ENCODE measurements at places on chromosomes 3 and 15.

GRCh38 chr3:192068464-192069254 is 607.7 kb downstream of the PYDC2 start:
- DNase-seq, result no peak

DNA sequence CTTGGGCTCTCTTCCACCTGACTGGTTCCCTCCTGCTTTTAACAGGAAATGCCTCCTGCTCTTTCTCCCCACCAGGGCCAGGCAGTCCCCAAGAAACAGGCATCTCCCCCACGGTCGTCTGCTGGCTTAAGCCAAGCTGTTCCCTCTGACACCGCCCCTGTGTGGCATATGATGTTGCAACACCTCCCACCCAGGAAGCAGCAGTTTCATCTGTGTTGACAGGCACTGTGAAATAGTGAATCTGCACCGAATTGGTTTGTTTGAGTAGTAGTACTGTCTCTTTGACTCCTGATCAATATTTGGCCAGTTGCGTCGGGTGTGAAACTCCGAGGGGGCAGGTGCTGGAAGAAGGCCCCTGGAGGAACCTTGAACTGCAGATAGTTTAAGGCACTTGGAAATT is 188.8 kb downstream of the FEZF2 start:
- DNase-seq, result peak; percentile 14

GRCh38 chr15:35247150-35247549 is 162.1 kb upstream of the NANOGP8 start:
- DNase-seq, result no peak

GRCh38 chr3:117919621-117920020 is 1115.0 kb downstream of the IGSF11 start:
- no peak for DNase-seq

- no peak for DNase-seq
Measured at GRCh38 chr3:4865714-4866113, 113.5 kb upstream of the BHLHE40 start.

DNA sequence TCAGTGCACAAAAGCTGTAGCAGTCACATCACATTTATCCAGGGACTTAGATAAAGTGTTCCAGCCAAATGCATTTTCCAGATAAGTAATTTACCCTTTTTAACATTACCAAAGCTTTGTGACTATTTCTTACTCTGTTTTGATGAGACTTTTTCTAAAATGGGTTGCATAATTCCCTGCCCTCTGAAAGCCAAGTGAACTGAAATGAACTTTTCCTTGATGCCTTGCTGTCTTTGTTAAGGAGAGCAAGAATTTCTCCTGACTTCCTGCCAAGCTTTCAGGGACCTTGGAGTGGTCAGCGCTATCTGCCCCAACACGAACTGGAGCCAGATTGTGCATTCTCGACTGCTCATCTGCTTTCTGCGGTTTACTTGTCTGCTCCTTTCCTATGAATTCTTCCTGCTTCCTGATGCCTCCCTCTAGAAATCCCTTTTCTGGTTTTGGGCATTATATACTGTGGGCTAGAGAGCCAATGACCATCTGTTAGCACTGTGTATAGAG is 34.8 kb downstream of the EIF4E3 start:
- DNase-seq, result no peak

GRCh38 chr15:66682246-66682645 is 19.8 kb upstream of the SMAD6 start:
- no peak for DNase-seq

DNA sequence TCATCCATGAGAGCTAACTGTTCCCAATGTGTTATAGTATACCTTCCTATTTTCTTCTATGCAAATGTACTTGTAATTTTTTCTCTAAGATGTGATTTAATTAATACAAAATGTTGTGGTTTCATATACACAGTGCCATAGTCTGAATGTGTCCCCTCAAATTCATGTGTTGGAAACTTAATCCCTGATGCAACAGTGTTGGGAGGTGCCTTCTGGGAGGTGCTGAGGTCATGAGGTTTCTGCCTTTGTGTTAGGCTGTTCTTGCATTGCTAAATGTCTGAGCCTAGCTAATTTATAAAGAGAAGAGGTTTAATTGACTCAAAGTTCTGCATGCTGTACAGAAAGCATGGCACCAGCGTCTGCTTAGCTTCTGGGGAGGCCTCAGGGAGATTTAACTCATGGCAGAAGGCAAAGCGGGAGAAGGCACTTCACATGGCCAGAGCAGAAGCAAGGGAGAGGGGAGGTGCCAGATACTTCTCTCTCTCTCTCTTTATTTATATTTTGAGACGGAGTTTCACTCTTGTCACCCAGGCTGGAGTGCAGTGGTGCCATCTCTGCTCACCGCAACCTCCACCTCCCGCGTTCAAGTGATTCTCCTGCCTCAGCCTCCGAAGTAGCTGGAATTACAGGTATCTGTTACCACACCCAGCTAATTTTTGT is 34.7 kb upstream of the BNIP2 start:
- no peak for DNase-seq

GRCh38 chr15:60540002-60540651 is 61.2 kb upstream of the ICE2 start:
- no peak for DNase-seq

GRCh38 chr3:66115858-66116654 is 77.3 kb upstream of the MAGI1 start:
- DNase-seq, result peak; percentile 38

DNA sequence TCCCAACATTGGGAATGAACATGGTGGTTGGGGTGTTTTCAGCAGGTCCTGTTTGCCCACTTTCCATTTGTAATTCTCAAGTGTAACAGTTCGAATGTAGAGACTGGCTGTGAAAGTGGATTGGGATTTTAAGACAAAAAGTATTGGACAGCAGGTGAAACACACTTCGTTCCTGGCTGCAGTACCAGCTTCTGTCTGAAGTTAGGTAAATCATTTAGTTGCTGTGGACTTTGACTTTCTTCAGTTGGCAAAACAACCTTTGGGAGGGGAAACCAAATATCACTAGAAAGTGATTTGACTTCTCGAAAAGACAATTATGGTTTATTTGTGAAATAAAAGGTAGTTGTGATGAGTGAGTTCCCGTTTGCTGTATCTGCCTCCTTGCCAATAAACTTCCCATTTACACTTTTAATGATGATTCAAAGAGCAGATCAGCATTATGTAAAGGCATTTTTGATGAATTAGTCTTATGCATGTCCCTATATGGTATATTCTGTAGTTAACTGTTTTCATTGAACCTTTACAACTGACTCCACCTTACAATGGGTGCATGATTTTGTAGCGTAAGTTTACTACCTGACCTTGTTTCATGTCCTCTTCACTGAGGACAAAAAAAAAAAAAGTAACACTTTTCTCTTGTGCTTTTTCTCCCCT is 34.0 kb downstream of the FNDC3B start:
- DNase-seq, result no peak

DNA sequence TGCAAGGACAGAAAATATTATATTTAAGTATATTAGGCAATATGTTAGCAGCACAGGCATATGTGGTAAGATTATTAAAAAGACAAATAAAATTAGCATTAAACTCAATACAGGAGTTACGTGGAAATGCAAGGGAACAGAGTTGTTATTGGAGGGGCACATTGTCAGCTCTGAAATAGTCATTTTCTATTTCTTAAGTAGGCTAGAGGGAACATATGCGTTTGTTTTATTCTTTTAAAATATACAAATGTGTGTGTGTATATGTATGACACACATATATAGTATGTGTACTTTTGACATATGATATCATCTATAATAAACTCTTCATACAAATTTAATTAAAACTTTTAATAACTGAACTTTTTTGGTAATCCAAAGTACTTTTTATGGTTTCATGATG is 22.8 kb upstream of the VEPH1 start:
- DNase-seq, result no peak

DNA sequence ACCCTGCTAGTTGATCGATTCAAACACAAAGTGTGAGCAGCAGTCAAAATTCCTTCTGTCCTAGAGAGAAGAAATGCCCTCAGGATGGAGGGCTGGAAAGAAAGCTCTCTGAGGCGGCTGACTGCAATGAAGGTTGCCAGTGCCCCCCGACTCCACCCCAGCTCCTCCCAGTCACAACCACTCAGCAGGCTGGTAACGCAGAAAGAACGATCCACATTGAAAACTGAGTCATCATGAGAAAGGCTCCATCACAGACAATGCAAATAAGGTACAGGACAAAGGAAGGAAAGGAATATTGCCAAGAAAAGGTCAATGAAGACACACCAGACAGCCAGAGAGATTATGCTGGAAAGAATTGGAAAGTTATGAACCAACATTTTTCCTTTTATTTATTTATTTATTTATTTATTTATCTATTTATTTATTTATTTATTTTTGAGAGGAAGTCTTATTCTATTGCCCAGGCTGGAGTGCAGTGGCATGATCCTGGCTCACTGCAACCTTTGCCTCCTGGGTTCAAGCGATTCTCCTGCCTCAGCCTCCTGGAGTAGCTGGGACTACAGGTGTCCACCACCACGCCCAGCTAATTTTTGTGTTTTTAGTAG is 17.4 kb upstream of the VGLL4 start:
- no peak for DNase-seq

DNA sequence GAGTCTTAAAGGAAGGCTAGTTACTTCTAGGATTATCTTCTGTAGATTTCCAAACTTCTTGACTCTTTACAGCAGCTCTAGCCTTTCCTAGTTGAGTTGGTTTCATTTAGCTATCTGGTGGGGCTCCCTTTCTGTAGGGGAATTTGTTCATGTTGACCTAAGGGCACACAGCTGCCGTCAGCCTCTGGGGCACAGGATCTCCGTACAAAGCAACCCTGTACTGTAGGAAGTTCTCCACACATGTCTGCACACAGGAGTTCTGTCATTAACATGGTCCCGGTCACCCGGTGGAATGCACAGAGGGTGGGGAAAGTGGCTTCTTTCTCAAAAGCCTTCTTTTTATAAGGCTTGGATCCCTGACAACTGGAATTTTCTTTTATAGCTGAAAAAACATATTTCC is 88.7 kb upstream of the TNIK start:
- DNase-seq, result no peak

DNA sequence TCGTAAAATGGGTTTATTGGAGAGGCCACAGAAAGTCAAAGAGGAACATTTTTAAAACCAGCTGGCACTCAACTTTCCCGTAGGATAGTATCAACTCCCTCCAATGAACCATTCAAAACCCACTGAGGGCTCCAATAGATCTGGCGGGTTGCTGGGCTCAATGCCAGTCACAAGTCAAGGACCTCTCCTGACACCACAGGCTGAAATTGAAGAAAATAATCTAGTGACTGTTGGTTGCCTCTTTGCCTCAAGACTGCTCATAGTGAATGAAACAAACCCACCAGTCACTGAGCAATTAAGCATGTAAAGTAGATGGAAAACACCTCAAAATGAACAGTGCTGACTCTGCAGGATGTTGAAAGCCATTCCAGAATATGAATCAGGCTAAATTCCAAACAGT is 500.6 kb upstream of the AGTR1 start:
- no peak for DNase-seq

GRCh38 chr15:45399381-45400212 is 21.3 kb upstream of the GATM start:
- DNase-seq, result no peak

GRCh38 chr3:9793161-9793781 is 389 bp downstream of the ARPC4 start:
- no peak for DNase-seq

DNA sequence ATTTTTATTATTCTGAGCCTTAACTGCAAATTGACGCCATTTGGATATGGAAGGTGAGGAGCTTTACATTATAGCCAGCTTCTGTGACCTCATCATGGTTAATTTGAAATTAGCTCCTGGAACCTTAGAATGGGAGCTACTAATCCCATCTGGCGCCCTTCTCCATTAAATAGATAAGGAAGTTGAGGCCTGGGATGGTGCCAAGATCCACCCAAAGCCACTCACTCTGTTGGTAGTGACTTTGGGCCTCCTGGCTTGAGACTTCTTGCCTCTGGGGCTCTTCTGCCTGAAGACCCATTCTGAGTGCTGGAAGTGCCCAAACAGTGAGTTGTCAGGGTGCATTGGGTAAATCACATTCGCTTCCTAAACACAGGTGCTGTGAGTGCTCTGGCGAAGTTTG is 12.0 kb upstream of the HMCES start:
- DNase-seq, result no peak

- no peak for DNase-seq
Measured at GRCh38 chr3:187016639-187017345, 86.5 kb downstream of the ST6GAL1 start.

- no peak for DNase-seq
Measured at GRCh38 chr15:39195961-39196486, 384.9 kb upstream of the THBS1 start.

- peak; percentile 88 for DNase-seq
Measured at GRCh38 chr3:44861412-44862225, at the start of gene TMEM42. TMEM42 (plus strand) TSS chr3:44861912; CDS start chr3:44861925, 13 bp downstream.

DNA sequence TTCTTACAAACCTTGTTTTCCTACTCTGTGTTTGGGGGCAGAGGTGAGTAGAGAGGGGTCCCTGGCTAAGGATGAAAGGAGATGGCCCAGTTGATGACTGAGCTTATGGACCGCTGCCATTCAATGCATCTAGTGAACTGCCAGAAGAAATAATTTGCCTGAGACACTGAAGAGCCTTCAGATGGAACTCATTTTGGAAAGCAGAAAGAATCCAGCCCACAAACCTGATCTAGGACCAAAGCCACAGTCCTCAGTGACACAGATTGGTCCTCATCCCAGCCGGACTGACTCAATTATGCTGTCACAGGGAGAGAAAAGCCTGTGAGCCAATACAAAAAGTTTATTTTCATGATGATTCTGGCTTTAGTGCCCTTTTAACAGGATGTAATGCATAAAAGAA is 82.7 kb downstream of the CD47 start:
- no peak for DNase-seq

GRCh38 chr15:85019815-85020590 is 38.3 kb downstream of the PDE8A start:
- DNase-seq, result no peak

- DNase-seq, result no peak
Measured at GRCh38 chr3:18035641-18036449, 293.4 kb upstream of the TBC1D5 start.

- no peak for DNase-seq
Measured at GRCh38 chr3:66104535-66104934, 65.8 kb upstream of the MAGI1 start.

DNA sequence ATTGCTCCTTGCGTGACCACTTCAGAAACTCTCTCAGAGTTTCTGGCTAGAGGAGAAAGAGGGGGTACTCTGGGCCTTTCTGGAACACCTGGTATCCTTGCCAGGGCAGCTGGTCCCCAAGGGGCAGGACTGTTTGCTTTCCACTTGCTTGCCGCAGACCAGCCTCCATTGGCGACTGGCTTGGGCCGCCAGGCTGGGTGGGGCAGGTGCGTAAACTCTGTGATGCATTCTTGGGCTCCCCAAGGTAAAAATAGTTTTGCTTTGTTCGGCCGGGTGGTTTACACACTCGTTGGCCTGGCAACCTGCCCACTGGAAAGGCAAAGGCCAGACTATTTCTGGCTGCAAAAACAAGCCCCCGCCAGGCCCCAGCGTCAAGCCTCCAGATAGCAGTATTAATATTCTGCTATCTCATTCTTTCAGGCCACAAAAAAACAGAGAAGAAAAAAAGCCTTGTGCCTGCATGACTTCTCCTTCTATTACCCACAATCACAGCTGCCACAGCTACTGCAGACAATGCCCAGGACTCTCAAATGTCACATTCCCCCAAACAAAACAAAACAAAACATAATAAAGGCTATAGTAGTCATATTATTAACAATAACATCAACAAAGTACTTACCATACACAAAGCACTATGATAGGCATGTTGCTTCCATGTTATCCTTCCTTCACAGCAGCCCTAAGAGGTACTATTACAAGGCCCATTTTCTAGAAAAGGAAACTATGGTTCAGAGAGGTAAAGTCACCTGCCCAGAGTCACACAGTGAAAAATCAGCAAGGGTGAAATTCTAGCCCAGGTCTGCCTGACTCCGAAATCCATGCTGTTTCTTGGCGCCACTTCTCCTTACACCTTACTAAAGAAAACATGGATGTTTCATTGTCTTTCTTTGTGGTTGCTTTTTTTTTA is 14.0 kb upstream of the SSUH2 start:
- no peak for DNase-seq
